ENCODE measurements at places on chromosomes 12 and 14.

- no peak for DNase-seq
Observed at GRCh38 chr14:56061051-56061450, 57.2 kb upstream of the PELI2 start.

DNA sequence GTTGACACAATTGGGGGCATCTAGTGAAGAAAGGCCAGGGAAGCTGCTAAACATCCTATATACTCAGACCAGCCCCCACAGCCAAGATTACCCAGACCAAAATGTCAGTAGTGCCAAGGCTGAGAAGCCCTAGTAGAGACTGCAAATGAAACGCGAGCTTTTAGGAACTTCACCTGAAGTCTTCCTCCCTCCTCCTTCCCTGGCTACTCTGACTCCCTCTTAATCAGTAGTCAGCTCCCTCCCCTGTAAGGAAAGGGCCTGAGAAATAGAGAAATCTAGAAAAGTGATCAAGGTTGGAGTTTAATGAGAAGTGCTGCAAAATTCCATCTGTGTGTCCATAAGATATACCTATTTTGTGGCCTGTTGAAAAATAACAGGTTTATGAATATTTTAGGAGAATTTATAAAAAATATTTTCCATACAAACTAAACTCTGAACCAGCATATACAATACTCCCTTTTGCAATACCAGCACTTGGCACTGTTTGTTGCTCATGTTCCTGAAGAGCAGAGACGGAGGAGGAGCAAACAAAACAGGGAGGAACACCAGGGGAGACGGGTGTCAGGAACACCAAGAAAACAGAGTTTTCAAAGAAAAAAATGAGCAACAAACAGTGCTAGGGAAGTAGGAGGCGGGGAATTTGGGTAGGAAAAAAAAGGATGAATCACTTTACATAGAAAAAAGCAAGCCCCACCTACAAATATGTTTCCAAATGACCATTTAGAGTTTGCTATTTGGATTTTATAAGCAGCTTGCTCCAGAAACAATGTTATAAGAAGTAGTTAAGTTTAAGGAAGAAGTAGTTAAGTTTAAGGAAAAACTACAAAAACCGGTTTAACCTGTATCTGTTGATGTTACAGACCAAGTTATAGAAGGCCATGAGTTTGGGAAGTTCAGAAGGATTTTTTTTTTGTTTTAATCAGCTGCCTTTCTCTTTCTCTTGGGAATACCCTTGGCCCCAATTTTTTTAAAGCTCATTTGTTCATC is 282.1 kb upstream of the GRIP1 start:
- no peak for DNase-seq

DNA sequence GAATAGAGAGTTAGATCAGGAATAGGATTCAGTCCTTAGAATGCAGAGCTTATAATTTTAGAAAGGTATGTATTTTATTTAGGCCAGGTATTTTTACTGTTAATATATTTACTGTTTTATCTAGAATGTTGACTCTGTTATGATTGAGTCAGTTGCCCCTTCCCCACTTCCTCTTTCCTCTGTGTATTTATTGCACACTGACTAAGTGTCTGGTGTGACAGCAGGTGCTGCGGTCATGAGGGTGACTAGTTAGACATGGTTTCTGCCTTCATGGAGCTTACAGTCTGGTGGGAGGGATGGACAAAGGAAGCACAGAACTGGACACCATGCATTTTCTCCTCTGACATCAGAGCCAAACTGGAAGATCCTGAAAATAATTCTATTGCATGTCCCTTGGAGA is 159.8 kb downstream of the CACNA1C start:
- no peak for DNase-seq

DNA sequence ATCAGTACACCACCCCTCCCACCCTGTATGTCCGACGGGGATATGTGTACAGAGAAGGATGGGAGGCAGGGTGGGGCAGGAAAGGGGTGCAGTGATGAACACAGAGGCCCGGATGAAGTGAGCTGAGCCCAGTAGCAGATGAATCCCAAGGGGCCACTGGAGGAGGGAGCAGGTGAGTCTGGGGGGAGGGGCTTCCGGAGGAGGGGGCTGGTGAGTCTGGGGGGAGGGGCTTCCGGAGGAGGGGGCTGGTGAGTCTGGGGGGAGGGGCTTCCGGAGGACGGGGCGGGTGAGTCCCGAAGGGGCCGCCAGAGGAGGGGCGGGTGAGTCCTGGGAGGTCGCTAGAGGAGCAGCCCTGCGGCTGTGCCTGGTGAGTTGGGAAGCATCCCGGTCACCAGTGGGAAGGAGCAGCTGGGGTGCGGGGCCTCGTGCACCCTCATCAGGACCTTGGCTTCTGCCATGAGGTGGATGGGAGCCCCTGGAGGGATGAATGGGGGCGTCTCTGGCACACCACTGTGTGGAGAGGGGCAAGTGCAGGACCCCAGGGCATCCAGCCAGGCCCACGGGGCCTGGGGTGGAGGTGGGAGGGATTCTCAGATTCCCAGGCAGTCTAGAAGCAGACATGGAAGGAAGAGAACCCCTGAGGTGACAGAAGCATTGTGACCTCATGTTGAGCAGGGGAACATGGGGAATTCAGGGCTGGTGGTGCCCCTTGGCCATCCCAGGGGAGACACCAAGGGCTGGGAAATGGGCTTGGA is 14.0 kb downstream of the BEGAIN start:
- DNase-seq = peak; percentile 91

GRCh38 chr14:101893759-101894158 is 70.6 kb upstream of the DYNC1H1 start:
- DNase-seq = no peak

- no peak for DNase-seq
Observed at GRCh38 chr12:130422676-130423075, 85.0 kb downstream of the PIWIL1 start.
